Right renal cortex interstitium (tissue), 3 donors: ENCODE measurements at places on chromosomes 3 and 15. TPM values are rescaled to one million over a fixed set of nuclear protein-coding genes. Genes with fewer than 3 reads are reported as not detected.

Gene CLDN1
- 65.5 TPM for polyA plus RNA-seq

Gene STAC
- polyA plus RNA-seq: 11.6 TPM

DNA sequence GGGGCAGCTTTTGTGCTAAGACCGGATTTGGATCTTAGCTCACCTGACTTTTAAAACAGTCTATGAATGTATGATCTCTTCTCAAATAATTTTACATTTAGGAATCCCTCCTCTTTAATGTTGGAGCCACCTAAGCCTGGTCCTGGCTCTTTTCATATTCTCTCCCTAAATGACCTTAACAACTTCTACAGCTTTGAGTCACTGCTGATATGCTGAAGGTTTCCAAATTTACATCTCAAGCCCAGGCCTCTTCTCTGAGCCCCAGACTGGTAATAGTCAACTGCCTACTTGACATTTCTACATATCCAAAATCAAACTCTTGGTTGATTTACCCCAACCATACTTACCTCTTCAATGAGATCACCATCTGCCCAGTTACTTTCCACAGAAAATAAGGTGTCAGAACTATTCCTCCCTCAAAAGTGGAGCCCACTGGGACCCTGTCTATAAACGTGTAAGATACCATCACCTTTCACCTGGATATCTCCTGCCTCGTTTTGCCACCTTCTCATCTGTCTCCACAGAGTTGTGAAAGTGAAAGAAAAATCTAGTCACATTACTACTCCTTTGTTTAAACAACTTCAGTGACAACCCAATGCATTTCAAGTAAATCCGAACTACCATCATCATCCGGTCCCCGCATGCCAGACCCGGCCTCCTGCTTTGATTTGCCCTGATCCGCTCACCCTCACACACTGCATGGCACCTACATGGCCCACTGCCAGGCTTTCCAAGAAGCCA is 48.8 kb downstream of the UBP1 start:
- DNase-seq: no peak

- no peak for DNase-seq
These were observed 230.7 kb downstream of the CADPS start for GRCh38 chr3:62644493-62644892.

- no peak for DNase-seq
These were observed 5.7 kb upstream of the SLC25A26 start for GRCh38 chr3:66215106-66215505.

GRCh38 chr3:150022381-150023238 is 51.9 kb upstream of the PFN2 start:
- DNase-seq: no peak
